ENCODE measurements at places on chromosomes 11 and 22. TPM values are rescaled to one million over a fixed set of nuclear protein-coding genes. Genes with fewer than 3 reads are reported as not detected.
A peak's percentile ranks its signal among the peaks of the same experiment; 100 is the strongest.

DNA sequence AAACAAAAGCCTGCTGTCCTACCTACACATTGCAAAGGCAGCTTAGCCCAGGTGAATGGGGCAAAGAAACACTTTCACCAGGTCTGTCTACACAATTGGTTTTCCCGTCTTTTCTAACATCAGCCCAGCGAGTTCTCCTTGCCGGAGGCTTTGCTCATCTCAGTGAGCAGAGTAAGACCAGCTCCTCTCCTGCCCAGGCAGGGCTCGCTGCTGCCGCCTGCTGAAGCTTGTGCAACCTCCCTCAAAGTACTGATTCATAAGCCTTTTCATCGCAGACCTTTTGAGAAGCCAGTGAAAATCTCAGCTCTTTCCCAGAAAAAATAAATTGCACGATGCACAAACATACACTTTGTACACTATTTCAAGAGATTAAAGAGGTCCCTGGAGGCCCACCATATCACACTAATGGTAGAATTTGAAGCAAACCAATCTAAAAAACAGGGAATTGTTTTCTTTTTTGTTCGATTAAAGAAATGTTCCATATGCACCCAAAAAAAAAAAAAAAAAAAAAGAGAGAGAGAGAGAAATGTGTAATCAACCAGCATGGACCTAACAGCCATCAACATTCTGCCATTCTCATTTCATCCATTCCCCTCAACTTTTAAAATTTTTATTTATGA is 328.1 kb upstream of the MPPED2 start:
- no peak for DNase-seq

DNA sequence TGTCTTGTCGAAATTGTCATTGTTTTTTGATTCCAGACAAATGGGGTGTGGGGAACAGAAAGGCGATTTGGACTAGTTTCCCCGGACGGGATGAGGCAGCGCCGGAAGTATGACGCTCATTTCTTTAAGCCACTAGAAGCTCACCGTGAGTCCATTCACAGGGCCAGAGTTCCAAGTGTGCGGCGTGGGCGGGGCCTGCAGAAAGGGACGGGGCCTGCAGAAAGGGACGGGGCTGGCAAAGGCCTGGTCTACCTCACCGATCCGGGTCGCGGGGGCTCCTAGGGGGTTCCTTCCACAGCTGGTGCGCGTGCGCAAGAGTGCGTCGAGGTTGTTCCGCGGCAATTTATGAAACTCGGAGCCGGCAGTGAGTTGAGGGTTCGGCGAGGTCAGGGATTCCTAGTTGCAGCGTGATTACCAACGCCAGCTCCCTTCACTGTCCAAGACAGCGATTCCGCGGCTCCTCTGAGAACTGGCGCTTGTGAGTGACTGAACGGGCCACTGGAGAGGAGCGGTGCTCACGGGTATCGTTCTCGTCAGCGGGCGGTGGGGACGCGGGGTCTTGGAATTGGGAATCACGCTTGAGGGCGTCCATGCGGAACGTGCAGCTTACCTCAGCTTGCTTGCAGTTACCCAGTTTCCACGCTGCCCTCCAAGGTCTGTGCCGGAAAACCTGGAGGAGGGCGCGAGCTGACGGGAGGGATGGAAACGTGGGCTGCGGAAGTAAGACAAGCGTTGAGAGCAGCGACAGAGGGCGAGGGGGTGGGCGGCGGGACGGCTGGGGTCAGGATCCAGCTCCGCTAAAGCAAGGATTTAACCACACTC is at the start of gene ZNF215:
Gene ZNF215, plus strand, starts transcription at position 219 of the 822 bp plus-strand sequence. CDS start 5,847 bp downstream, outside the sequence.
- DNase-seq, result peak; percentile 49

- no peak for DNase-seq
Measured at GRCh38 chr22:49701380-49702067, 126.1 kb downstream of the BRD1 start.

DNA sequence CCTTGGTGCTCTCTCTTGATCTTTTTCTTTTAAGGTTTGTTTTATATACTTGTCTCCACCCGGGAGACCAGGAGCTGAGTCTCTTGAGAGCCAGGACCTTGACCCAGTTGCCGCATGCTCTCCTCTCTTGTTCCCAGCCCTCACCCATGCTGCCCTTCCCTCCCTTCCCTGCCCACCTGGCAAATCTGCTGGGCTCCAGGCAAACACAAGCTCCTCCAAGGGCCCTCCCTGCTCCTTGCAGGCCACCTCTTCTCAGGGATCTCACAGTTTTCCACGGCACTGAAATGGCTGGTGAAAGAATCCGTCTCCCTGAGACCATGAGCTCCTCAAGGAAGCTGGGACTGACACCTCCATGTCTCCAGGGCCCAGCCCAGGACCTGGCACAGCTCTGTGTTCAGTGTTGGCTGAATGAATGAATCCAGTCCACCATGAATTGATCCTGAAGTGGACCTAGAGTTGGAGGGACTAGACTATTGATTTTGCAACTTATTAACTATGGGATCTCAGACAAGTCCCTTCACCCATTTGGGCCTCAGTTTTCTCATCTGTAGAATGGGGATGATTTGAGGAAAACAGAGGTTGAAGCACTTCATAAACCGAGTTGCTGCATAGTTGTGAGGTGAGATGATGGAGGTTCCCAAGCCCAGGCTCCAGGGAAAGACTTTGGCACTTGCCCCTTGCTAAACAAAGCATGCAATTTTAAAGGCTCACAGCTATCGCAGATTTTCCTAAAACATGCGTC is 25.1 kb upstream of the FBLN1 start:
- DNase-seq, result no peak

DNA sequence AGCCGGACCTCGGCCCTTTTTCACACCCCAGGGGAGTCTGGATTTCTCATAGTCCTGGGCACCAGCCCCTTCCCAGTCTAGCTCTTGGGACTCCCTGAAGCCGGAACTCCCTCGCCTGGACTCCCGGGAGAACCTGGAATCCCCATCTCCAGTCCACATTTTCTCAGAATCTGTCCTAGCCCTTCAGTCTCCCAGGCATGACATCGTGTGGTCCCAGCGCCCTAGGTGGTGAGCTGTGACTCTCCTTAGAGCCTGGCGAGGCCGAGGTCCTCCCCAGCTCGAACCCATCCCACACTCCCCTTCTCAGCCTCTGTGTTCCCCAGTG is 673 bp upstream of the DUSP18 start:
- no peak for DNase-seq

GRCh38 chr11:111119751-111120150 is 125.8 kb upstream of the POU2AF2 start:
- no peak for DNase-seq

DNA sequence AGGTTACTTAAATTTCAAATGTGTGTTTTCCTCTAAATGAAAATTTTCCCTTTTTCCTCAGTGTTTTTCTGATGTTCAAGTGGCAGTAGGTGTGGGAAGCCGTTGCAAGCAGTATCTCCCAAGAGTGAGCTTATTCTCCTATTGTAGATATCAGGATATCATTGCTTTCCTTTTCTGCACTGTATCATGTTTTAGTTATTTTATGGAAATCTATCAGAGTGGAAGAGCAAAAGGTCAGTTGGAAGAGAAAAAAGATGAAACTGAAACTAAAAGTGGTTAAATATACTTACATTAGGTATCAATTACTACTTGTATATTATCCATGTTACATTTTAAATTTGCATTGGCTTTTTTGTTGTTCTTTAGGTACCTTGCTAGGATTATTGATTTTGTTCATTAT is 57.0 kb downstream of the PDE3B start:
- no peak for DNase-seq

DNA sequence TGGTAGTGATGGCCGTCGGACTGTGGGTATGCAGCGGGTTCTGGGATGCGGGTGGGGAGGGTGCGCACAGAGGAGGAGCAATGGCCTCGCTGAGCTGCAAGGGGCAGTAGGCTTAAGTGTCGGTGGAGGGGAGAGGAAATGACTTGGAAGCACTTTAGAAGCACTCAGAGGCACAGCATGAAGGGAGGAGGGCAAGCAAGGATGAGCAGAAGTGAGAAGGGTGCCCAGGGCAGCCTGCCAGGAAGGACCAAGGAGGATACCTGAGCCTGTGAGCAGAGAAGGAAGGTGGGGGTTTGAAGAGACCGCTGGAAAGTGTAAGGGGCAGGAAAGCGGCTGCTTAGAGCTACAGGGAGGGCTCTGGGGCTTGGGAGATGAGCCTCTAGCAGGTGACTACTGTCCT is 330 bp downstream of the SLC5A1 start:
- DNase-seq, result no peak

DNA sequence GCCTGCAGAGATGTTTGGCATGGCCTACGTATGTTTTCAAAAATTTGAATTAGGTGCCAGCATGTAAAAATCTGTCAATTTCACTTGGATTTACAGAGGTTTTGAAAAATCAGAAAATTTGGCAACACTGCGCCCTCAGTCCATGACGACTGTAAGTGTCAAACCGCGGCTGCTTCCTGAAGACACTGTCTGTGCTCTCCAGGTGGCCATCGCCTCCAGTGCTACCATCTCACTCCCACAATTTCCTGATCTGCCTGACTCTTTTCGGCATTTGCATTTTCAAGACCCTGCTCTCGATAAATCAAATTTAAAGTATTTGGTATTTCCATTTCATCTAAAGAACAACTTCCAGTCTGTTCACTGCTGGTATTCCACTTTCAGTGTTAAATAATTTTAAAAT is 34.6 kb downstream of the VSIG10L2 start:
- no peak for DNase-seq

DNA sequence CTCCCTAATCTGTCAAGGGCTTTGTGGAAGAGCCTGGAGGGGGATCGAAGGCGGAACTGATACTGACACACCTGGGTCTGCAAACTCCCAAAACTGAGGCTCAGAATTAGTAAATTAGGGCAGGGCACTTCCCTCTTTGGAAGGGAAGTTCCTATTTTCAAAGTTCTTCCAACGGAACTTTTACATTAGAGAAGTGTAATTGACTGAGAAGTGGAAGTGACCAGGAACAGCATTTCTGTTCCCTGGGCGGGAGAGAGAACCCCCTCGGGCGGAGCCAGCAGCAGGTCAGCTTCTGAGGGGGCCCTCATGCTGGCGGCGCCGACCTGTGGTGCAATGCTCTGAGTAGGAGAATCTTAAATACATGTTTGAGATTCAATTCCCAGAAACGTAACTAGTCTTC is 1.1 kb upstream of the CBL start:
- no peak for DNase-seq

DNA sequence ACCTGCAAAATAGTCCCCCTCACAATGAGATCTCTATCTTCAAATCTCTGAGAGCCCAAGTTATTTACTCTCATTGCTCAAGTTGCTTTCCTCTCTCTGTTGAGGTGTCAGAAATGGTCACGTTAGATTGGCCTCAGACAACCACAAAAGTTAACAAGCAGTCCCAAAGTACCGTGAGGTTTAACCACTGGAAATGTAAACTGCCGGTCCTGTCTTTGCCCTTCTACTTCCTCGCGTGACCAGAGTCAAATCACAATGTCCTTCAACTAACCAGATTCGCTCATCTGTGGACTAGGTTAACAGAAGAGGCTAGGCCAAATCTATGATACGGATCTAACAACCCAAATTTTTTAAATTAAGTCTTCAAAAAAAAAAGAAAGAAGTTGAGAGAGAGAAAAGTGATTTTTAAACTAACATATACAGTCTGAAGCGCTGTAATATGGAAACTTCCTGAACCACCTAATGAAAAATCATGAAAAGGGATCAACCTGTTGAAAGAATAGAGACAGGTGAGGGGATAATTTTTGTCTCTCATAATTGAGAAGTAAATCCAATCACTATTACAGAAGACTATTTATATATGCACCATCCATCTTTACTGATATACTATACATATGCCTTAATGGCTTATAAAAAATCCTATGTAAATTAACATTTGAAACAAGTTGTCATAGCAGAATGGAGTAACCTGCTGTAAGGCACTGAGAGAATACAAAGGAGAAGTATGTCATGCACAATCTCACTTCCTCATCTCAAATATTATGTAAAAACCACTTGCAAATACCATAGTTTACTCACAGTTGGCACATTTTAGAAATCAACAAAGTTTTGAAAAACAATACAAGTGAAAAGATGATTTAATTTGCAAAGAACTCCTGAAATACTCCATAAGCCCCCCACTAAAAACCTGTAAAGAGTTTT is 3.3 kb upstream of the JAML start:
- DNase-seq, result no peak

GRCh38 chr11:95699631-95700470 is 89.7 kb downstream of the FAM76B start:
- no peak for DNase-seq

DNA sequence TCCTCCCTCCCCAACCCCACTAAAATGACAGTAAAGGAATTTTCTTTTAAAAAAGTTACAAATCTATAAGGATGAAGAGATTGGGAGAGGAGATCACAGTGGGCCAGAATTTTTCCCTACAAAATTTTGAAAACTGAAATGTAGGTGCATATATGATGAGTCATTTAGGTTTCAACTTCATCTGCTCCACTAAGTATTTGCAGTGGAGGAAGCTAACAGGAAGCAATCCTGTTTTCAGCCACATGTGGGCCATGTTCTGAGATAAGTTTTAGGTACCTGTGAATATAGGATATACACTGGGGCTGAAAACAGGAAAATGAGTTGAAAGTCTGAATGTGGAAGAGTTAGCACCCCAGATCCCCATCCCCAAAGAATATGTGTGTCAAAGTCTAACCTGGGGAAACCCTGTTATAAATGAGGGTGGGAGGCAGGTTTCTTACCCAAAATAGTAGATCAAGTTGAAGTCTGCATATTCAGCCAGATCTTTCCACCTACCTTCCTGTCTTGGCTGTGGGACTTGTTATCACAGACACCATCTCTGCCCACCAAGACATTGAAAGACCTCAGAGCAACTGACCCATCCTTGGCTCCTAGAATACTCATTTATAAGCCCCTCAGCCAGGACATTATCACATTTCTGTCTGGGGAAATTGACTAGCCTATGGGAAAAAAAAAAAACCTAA is 87.3 kb downstream of the PACS1 start:
- DNase-seq, result no peak

TMPRSS13 gene
- 4.7 TPM for total RNA-seq

FOLR1 gene
- not detected for total RNA-seq

TBX1 gene
- total RNA-seq, result not detected

NRGN gene
- total RNA-seq, result 0.28 TPM

WBP2NL gene
- 2.6 TPM for total RNA-seq

OR10G4 gene
- not detected for total RNA-seq

TUT1 gene
- 56.0 TPM for total RNA-seq

NPAS4 gene
- total RNA-seq, result not detected

SLC6A5 gene
- total RNA-seq, result not detected
